ENCODE measurements at places on chromosomes 6 and 20. TPM values are rescaled to one million over a fixed set of nuclear protein-coding genes. Genes with fewer than 3 reads are reported as not detected.
A peak's percentile ranks its signal among the peaks of the same experiment; 100 is the strongest.

DNA sequence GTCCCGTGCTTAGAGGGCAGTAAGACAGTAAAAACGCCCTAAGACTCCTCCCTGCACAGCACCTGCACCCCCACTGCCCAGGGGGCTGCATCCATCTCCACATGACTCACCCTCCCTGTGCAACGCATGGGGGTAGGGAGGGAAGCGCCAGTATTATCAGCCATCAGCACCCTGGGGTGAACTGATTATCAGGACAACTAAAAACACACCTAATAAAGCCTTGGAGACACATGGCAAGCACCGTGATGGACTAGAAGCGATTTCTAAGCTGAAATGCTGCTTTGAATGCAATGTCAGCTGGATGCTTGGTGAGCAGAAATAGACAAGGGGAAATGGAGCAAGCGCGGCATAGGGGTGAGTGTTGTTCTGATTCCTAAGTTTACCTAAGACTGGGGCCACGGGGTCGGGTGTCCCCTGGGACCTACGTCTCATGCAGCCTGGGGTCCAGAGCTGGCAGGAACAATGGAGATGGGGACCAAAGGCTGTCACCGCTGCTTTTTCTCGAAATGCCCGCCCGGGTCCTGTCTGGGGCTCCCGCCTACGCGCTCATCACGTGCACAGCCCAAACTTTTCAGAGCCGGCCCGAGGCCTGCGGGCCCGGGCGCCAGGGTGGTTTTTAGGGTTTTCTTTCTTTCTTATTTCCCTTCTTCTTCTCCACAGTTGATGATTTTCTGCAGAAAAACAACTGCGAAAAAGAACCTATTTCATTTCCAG is 702 bp upstream of the TNFAIP3 start:
- peak; percentile 61 for DNase-seq

DNA sequence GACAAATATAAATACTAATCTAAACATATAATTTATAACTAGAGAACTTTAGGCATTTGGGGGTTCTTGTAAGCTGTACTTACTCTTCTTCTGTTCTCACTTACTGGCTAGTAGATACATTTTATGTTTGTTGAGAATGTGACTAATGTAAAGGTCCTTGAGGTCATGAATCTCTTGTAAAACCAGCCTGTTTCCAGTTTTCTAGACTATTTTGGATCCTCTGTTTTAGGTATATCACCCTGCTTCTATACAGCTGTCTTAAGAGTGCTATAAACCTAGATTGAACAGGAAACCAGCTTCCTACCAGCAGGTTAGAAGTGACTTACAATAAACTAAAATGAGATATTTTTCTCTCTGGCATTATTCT is 134.2 kb downstream of the PLCB4 start:
- DNase-seq = no peak

RAET1L gene
- total RNA-seq = 0.62 TPM

DNA sequence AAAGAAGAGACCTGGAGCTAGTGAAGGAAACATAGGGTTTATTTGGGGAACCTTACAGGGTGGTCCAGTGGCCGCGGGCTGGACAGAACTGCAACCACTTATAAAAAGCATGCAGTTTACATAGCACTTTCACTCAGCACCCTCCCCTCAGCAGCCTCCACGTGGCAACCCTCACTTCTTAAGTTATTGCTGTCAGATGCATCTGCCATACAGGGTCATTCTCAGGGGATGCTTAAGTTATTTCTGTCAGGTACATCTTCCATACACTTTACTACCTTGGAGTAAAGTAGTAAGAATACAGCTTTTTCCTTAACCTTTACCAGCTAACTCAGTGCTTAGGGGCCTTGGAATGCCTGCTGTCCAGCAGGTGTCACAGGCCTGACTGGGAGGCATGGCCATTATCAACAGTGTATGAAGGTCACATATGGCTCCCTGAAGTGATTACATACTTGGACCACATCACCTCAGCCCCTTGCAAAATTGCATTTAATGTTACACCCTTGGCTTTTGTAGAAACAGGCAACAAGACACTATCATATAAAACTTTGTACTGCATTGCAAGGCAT is 2.0 kb upstream of the NOL7 start:
- DNase-seq = no peak

DNA sequence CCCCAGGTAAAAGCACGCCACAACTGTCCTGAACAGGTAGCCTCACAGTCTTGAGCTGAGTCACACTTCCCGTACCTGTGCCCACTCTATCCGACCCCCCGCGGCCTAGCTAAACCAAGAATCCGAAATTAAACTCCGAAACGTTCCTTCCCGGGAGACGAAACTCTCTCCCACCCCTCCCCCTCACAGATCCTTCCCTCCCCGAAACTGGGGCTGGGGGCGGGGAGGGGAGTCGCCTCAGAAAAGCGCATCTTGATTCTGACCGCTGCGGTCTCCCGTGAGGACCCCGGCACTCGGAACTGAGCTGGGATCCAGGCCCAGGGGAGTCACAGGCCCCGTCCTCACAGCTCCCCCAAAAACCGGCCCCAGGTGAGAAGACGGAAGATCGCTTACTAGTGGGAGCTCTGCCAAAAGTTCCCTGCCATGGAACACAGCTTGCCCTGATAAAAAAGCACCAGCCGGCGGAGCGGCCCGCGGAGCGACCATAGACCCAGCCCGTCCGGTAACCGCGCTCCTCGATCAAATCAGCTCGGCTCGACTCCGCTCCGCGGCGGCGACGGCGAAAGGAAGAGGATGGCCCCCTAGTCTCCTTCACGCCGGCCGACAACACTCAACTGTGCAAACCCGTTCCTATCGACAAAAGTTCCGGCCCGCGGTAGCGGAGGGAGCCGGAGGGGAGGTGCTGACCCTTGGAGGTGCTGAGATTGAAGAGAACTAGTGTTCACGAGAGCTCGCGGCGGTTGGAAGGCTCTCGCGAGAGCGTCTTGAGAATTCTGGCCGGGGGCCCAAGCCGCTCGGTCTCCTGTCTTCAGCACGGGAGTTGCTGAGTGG is at the start of gene CCNC:
CCNC (minus strand) TSS at position 558 of the 831 bp plus-strand sequence; CDS start at position 425, 133 bp downstream.
- peak; percentile 90 for DNase-seq

DNA sequence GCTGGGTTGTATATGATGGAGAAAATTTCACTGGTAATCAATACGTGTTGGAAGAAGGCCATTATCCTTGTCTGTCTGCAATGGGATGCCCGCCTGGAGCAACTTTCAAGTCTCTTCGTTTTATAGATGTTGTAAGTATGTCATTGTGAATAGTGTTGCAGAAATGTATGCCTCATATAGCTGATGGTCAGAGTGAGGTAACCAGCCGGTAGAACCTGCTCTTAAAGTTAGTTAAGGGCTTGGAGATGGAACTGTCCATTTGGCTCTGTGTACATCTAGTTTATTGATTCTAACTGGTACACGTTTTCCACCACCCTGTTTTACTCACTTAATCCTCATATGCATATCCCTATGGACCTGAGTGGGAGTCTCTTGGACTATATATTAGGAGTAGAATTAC is 73.5 kb downstream of the RTN4IP1 start:
- DNase-seq = no peak

DNA sequence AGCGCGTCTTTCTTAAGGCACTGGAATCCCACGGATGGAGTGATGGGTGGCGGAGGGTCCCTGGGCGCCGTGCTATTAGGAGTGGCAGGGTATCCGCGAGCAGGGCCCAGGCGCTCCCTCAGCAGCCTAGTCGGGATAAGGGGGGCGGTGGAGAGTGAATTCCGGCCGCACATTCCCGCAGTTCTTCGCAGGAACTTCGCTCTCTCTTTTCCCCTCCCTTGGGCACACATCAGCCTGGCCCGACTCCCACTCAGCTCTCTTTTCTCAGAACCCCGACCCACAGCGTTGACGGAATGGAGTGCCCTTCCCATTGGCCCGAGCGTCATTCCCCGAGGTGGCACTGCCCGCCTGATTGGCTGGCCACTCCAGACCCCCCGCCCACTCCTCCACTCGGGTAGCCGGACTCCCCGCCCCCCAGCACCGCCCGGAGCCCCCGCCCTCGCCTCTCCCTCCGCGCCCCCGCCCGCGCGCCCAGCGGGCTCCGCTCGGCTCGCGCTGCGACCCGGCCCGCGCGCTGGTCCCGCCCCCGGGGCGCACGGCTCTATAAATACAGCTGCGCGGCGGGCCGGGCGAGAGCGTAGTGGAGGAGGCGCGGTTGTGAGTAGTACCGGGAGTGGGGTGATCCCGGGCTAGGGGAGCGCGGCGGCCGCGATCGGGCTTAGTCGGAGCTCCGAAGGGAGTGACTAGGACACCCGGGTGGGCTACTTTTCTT is at the start of gene ID4:
ID4 (plus strand) TSS at position 572 of the 712 bp plus-strand sequence. CDS start 385 bp downstream, outside the sequence.
- peak; percentile 77 for DNase-seq

PAK5 gene
- 55.7 TPM for total RNA-seq

SLC29A1 gene
- total RNA-seq = 5.5 TPM

- no peak for DNase-seq
Measured at GRCh38 chr6:116268589-116269293, 11.0 kb downstream of the TSPYL1 start.

DNA sequence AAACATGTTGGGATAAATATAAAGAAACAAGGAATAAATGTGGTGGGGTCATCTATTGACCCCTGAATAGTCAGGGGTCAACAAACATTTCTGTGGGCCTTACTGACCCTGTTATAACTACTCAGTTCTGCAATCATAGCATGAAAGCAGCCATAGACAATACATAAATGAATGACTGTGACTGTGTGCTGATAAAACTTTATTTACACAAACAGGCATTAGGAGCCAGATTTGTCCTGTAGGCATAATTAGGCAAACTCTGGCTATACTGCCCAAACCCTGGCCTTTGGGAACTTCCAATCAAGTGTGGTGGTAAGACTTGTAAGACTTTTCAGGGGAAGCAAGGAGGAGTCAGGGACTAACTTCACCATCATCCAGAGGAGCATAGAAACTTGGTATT is 222.7 kb downstream of the KHDC1L start:
- DNase-seq = no peak

- no peak for DNase-seq
Measured at GRCh38 chr6:56537223-56537770, 105.4 kb downstream of the DST start.

GRCh38 chr20:24607402-24607801 is 138.0 kb downstream of the SYNDIG1 start:
- DNase-seq = no peak

DNA sequence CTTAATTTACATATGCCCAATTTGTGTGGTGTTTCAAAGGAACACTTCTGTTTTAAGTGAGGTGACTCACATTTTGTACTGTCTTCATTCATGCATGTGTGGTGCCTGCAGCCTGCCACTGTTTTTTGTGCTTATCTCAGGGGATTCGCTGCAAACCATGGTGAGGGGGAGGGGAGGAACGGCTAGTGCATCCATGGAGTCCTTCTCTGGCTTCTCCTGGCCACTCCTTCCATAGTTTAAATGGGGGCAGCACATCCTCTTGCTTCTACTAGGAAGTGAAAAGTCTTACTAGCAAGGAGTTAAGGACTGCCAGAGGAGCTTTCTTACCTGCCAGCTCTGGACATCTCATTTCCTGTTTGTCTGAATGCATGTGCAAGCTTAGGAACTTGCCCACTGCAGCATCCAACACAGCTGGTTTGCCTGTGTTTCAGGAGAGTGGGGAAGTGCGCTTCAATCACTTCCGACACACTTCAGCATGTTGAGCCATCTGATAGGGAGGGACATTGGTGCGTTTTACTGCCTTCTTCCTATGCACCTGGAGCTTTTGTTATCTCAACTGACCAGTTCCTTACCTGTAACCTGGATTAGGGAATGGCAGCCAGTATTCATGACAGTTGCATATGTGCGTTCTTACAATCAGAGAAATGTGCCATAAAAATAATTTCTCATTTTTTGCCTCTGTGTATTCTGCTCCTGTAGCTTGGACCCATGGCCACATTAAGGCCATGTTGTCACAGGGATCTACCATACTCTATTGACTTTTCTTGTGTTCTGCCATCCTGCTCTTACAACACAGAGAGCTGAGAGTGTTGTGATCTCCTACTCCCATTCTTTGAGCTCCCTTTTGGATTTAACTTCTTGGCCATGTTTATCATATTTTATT is 211.3 kb downstream of the ARID1B start:
- DNase-seq = no peak

- no peak for DNase-seq
Measured at GRCh38 chr6:149409617-149410016, 9.6 kb downstream of the SUMO4 start.

RAET1G gene
- total RNA-seq = not detected

DNA sequence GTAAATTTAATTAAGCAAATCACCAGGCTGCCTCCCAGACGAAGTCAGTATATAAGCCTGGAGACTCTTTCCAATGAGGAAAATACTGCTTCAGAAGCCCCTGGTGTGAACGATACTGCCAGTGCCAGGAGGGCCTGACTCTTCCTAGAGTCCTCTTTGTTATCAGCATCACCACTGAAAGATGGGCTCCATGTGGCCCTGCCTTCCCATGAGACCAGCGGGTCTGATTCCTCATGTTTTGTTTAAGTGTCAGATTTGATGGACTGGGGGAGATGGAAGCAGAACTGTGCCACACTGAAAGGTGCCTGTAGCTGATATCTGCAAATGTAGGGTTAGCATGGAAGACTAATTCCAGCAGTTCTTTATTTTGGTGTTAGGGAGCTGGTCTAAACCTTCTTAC is 7.9 kb downstream of the NQO2 start:
- DNase-seq = no peak

DNA sequence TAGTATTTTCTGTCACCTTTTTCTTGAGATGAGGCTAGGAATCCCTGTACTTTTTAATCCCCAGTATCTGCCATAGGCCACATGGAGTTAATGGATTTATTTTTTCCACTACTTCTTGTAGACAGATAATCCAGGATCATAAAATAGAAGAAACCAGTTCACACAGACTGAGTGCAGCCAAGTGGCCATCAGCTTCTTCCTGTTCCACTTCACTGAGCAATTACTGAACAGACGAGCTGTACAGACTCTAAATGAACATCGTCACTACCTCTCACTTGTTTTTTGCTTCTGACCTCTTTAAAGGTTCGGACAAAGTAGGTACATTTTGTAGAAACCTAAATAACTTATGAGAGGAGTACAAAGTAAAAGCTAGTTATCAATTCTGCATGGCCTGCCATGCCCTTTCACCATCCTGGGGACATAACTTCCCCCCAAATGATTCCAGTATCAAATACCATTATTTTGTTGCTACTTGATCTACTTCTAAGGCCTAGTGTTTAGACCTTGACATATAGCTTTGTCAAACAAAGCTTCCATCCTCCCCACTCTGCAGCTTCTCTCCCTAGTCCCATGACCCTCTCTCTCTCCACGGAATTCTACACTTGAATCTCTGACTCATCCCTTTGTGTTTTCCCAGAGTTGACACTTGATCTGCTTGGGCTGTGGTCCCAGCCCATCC is 34.4 kb upstream of the ARHGAP18 start:
- DNase-seq = no peak
